ENCODE measurements at places on chromosomes 4 and X.
A peak's percentile ranks its signal among the peaks of the same experiment; 100 is the strongest.

DNA sequence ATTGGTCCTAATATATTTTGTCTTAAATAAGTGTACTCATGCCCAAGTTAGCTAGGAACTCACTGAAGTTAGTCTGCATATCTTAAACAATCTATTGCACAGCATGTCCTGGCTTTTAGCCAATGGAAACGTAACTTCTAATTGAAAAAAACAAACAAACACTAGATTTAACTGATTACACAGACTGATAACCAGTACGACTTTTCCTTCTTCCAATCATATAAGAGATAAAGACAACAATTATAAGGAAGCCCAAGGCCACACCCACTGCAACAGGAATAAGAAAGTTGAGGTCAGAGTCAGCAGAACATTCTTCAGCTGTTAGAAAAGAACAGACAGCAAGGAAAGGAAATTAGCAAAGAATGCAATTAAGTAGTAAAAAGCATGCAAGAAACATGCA is 40.8 kb downstream of the LAMP2 start:
- no peak for DNase-seq

DNA sequence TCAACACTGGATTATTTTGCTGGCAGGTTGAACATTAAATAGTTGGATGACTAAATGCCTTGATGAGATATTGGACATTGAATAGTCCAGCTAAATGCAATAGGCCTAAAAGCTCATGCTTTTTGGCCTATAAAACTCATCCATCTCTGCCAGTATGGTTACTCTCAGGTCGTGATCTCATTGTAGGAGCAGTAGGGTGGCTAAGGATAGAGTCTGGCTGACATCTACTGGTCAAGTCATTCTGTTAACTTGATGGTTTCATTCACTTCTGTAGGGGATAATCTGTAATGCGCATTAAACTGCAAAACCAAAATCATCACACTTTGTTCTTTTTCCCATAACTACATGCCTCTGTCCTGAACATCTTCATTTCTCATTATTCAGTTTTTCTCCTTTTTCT is 227.0 kb downstream of the DKK2 start:
- no peak for DNase-seq

GRCh38 chr4:180558427-180558826 is 1684.8 kb upstream of the TENM3 start:
- DNase-seq = no peak

- DNase-seq = peak; percentile 45
Observed at GRCh38 chr4:121252224-121252806, 88.2 kb upstream of the TNIP3 start.

- DNase-seq = no peak
Observed at GRCh38 chrX:109707720-109708119, 25.3 kb downstream of the ACSL4 start.

- no peak for DNase-seq
Observed at GRCh38 chr4:114226968-114227760, 247.7 kb upstream of the ARSJ start.
